CD4-positive, alpha-beta T cell treated with Interleukin-1 beta for 1 hour (primary cell): ENCODE measurements at places on chromosomes 3 and 15.

- no peak for DNase-seq
Observed at GRCh38 chr15:32676169-32676568, 34.7 kb downstream of the SCG5 start.

GRCh38 chr3:141963301-141963700 is 86.9 kb downstream of the ATP1B3 start:
- no peak for DNase-seq

- DNase-seq = no peak
Observed at GRCh38 chr15:56736308-56736707, 3.0 kb upstream of the ZNF280D start.

DNA sequence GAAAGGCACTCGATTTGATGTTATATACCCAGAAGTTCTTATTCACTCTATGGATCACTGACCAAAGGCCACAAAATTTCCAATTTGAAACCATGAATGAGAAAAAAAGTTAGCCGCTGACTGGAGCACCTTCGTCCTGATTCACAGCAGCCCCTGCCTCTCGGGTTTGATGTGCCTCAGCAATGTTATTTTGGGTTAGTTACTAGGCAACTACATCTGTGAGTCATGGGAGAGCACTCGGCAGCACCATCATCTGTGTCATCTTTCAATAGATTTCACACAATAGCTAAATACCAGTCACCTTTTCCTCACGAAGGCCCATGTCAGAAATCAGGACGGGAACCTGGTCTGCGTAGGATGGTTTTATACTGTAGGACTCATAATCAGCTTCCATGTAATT is 269.2 kb downstream of the ZBBX start:
- DNase-seq = no peak

DNA sequence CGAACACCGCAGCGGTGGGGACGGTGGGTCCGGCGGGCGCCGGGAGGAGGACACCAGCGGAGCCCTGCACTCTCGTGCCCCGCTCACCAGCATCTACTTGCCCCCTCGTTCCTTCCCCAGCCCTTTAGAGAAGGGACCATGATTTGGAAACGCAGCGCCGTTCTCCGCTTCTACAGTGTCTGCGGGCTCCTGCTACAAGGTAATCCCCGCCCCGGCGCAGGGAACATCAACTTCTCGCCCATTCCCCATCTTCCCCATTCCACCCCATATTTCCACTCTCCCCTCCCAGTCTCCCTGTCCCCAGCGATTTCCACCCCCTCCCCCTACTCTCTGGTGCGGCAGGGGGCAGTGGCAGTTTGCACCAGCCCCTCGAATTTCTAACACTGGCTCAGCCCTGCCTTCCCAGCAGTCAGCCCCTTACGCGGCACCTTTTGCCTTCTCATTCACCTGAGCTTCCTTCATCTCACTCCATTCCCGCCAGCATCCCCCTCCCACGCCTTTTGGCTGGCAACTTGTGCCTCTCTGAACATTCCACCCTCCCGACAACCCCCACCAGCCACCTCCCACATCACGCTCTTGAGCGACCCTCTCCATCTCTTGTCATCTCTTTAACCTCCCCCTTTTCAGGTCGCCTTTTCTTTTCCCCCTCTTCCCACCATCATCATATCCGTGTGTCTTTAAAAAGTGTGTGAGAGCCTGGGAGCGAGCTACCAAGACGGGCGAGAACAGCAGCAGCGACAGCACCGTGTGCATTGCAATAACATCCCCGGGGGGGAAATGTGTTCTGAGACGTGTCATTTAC is 882 bp downstream of the CADM2 start:
- no peak for DNase-seq

DNA sequence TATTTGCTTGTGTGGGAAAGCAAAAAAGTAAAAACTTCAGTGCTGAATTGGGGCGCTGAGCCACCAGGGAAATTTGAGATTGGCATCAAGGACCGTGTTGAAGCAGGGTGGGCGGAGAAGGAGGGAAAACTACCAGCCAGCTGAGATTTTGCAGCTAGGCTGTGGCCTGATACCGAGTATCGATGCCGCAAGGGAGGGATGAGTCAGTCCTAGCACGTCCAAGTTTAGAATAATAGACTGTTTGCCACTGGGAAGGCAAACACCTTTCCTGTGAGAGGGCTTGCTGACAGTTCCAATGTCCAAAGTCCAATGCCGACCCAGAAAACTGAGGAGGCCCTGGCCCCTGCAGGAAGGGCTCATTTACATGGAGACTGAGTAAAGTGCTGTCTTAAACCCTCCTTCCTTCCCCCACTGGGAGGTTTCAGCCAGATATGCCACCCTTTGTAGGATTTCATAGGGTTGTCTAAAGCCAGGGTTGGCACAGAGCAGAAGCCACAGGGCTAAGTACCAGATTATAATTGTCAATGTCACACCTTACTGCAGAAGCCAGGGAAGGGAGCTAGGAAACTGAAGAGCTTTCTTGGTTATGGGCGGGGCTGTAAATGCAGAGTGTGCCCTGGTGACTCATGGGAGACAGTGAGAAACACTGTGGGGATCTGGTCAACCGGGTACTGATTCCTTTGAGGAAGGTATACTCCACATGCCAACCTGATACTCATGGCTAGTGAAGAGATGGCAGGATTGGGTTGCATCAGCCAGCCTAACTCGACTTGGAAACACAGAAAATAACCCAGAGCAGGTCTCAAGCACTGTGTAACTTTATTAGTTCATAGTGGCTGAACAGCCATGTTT is 28.4 kb upstream of the PIK3CB start:
- DNase-seq = no peak

DNA sequence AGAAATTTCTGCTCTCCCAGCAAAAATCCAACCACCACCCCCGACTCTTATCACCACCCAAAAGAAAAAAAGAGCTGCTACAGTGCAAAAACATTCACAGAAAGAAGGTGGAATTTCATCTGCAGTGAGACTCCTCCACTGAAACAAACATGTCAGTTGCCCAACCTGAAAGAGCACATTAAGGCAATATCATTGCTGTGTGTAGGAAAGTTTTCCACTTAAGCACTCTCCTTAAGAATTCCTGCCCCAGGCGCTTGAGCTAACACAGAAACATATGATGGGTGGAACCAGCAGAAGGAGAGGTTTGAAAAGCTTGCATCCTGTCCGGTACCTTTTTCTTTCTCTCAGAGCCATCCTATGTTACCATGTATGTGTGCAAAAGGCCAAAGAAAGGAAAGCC is 200.8 kb upstream of the GADL1 start:
- DNase-seq = no peak

GRCh38 chr3:116051586-116051985 is 393.7 kb downstream of the LSAMP start:
- no peak for DNase-seq

- DNase-seq = no peak
Observed at GRCh38 chr3:187889601-187890404, 144.5 kb upstream of the BCL6 start.
